ENCODE measurements at places on chromosomes 3 and 15. TPM values are rescaled to one million over a fixed set of nuclear protein-coding genes. Genes with fewer than 3 reads are reported as not detected.

DNA sequence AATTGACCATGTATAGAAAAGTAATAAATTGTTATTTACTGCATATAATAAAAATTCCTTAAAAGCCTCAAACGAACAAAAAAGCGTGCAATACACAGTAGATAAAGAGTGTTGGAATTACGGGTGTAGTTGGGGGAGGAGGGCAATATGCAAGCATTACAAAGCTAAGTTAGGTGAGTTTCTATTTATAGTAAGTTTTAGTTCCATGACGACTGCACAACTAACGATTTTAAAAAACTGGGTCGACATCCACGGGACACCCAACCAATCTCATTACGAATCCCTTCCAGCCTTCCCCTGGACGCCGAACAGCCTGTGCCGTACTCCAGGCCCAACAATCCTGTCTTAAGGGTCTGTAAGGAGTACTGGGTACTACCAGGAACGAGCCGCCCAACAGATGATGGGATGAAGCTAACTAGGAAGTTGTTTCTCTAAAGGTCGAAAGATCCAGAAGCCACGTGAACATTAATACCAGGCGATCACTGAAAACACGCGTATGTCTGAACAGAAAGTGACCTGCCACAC lies 677 bp downstream of the POLQ start:
- DNase-seq, result no peak

- DNase-seq, result no peak
Measured at GRCh38 chr3:114432310-114432709, 138.5 kb downstream of the TIGIT start.

GRCh38 chr15:81573098-81573746 lies 199.2 kb upstream of the TMC3 start:
- DNase-seq, result no peak

GRCh38 chr3:38348903-38349302 lies 2.3 kb downstream of the XYLB start:
- DNase-seq, result no peak

DNA sequence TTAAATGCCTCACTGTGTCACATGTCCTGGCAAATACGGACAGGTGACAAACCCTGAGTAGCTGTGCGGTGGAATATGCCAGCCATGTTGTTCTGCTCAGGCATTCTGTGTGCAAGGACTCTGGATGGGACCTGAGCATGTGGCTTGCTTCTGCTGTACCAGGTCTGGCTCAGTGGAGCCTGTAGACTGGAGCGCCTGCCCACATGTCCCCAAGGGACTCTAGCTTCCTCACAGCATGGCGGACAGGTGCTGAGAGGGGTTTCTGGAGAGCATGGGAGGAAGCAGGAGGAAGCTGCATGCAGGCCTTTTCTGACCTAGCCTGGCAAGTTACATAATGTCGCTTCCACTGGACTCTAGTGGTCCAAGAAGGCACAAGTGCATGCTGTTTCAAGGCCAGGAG lies 96.3 kb downstream of the PLXNA1 start:
- DNase-seq, result no peak

DNA sequence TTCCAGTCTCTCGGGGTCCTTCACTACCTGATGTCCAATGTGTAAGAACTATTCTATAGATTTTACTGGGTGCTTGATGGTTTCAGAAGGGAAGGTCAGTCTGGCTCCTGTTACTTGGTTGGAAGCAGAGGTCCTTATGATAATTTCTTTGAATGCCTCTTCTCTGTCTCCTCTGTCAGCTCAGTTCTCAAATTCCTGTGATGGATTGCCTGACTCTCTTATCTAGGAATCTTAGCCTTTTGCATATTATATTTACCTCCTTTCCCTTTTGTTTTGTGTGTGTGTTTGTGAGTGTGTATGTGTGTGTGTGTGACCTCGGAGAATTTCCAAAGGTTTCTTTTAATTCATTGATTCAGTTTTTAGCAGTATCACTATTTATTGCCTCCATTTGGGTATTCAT lies 88.2 kb downstream of the ARNT2 start:
- no peak for DNase-seq

GRCh38 chr3:81581966-81582599 lies 179.4 kb downstream of the GBE1 start:
- peak; percentile 11 for DNase-seq

DNA sequence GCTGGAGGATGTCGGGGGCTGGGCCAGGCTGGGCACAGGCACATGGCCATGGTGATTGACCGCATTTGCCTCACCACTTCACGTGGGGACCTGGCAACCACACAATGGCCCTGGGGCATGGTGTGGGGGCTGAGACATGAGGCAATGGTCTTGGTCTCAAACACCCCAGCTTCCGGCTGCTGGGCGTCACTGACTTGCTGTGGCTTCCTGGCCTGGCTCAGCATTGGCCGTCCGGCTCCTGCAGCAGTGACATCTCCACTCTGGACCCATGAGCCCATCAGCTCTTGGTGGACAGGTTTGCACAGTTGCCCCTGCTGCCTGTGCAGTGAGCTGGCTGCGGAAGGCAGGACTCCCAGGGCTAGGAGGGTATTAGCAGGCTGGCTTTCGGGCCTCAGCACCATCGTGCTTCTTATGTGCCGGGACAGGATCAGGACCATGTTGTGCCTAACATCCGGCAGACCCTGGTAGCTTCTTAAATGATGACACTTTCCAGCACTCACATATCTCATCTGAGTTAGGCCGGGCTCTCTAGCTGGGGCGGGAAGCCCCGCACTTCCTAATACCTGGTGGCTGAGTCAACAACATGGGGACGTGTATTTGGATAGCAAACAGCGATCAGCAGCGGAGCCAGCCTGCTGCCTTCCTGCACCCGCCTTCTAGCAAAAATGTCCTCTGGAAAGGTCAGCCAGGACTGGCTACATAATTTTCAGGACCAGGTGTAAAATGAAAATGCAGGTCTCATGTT lies 34.1 kb downstream of the ZNF710 start:
- DNase-seq, result no peak

DNA sequence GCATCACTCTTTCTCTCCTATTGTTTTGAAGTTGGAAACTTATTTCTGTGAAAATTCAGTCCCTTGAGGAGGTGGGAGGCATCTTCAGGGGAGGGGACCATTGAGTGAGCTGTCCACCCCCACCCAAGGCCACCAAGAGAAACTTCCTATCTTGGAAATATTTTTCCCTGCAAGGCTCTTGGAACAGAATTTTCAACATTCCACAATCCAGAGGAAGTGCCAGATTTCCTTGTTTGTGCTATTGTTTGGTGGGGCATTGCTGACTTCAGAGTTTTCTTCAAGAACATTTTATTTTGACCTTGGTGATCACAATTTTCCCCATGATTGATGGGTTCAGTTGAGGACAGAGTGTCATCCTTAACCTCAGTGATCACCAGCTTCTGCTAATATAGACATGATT lies 12.0 kb downstream of the DNASE1L3 start:
- DNase-seq, result no peak

- peak; percentile 42 for DNase-seq
Measured at GRCh38 chr15:42457445-42458442, 33.2 kb downstream of the ZNF106 start.

GRCh38 chr3:178099862-178100261 lies 436.4 kb upstream of the KCNMB2 start:
- DNase-seq, result no peak

- DNase-seq, result peak; percentile 49
Measured at GRCh38 chr15:29268706-29269484, 727 bp downstream of the NSMCE3 start.

DNA sequence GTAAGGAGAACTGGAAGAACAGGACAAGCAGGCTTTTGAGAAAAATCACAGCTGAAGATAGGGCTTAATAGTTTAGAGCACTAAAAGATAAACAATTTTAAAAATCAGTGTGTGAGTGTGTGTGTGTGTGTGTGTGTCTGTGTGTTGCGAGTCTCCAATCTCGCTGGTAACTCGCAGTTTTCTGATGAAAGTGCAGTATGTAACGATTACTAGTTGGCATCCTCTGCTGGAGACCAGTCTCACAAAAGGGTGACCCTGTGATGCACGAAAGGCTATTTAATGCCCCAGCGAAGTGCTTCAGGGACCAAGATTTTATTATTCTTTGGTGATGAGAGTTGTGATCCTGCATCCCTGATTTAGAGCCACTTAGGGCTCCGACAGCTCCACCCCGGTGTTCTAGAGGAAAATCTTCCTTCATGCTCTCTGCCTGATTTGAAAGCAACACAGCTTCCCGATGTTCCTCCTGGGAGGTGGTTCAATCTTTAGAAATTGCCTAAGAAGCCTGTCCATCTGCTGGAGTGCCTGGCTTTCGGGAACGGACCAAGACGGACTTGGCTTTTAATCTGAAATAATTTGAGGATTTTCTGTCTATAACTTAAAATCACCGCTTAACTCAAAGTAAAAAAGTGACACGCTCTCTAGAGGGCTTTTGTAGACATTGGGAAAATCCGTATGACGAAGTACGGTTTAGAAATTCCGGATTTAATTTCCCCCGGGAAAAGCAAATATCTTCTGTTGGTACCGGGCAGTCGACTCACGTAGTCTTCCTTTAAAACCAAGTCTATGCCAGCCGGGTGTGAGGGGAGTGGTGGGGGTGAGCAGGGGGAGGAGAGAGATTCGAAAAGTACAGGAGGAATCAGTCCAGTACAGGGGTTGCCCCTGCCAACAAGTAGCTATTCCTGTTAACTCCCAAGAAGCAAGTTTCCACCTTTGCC lies 1.1 kb upstream of the ALCAM start:
- peak; percentile 40 for DNase-seq

DNA sequence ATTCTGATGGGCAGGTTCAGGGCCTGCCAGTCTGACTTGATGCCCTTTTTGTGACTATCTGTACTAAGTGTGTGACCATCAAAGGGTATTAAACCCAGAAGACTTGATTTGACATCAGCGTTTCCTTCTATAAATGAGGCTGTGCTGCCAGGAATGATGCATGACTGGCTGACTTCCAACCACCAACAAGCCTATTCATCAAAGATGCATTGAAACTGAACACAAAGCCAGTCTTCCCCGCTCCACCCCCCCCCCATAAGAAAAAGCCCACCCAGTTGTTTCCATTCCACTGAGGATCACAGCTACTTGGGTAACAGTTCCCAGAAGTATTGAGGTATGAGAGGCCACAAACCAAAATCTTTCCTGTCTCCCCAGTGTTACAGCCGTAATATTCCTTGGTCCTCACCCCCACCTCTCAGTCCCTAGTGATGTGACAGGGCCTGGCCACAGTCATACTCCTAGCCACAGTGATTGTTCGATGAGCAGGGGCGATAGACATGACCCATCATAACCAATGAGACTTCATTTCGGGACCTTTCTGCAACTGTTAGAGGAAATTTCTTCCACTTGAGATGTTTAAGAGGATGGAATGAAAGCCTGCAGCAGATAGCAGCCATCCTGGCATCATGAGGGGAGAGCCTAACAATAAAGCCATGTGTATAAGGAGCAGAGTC lies 22.6 kb downstream of the SH3BP5 start:
- DNase-seq, result no peak

GOLGA6L7 gene
- polyA plus RNA-seq, result not detected

CCRL2 gene
- polyA plus RNA-seq, result not detected

Data from SK-N-SH (cell line).